Astrocyte (in vitro differentiated cells and primary cell): ENCODE measurements at places on chromosomes 2 and 18. TPM values are rescaled to one million over a fixed set of nuclear protein-coding genes. Genes with fewer than 3 reads are reported as not detected.

Gene TMEM247
- not detected in 2 replicates for total RNA-seq

GRCh38 chr2:121272596-121272995 lies 12.4 kb downstream of the TFCP2L1 start:
- no peak for DNase-seq

Gene SERPINB3
- total RNA-seq = not detected in 2 replicates

DNA sequence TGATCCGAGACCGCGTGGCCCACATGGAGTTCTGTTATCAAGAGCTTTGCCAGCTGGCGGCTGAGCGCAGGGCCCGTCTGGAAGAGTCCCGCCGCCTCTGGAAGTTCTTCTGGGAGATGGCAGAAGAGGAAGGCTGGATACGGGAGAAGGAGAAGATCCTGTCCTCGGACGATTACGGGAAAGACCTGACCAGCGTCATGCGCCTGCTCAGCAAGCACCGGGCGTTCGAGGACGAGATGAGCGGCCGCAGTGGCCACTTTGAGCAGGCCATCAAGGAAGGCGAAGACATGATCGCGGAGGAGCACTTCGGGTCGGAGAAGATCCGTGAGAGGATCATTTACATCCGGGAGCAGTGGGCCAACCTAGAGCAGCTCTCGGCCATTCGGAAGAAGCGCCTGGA lies 94.5 kb upstream of the EML6 start:
- no peak for DNase-seq

Gene MAPK4
- 0.11 TPM in 1 of 2 replicates, not detected in the other for total RNA-seq

- no peak for DNase-seq
Measured at GRCh38 chr18:48408111-48408726, 964 bp downstream of the ZBTB7C start.

Gene MROH2A
- total RNA-seq = not detected in 2 replicates

GRCh38 chr2:112996635-112997034 lies 8.6 kb upstream of the IL36A start:
- DNase-seq = no peak

- no peak for DNase-seq
Measured at GRCh38 chr2:53314718-53315117, 452.9 kb upstream of the CHAC2 start.

Gene ZNF521
- 43.0 and 48.0 TPM in 2 replicates for total RNA-seq

DNA sequence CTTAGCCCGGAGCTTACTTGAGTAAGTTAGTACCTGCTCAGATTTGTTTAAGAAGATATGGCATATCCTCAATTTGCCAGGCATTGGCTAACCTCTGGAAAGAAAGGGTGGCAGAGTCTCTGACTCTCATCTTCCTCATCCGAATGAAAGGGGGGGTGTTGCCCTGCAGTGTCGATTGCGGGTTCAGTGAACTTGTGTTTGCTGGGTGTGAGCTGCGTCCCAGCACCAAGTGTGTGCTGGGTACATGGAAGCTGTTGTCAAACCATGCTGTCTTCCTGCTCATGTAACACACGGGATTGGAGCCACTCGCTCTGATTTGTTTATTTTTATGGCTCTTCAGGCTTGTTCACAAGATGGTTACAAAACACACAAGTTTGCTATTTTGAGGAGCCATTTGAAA lies 171.4 kb upstream of the PXDN start:
- no peak for DNase-seq

DNA sequence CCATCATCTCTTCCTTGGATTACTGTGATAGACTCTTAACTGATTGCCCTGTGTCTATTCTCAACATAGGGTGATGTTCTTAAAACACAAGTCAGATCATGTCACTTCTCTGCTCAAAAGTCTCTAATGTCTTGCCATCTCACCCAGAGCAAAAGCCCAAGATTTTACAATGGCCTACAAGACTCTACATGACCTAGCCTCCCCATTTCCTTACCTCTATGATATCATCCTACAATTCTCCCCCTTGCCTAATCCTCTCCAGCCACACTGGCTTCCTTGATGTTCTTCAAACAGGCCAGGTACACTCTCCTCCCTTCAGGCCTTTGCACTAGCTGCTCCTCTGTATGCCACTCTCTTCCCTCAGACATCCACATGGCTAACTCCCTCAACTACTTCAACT lies 55.1 kb downstream of the ROCK1 start:
- no peak for DNase-seq

DNA sequence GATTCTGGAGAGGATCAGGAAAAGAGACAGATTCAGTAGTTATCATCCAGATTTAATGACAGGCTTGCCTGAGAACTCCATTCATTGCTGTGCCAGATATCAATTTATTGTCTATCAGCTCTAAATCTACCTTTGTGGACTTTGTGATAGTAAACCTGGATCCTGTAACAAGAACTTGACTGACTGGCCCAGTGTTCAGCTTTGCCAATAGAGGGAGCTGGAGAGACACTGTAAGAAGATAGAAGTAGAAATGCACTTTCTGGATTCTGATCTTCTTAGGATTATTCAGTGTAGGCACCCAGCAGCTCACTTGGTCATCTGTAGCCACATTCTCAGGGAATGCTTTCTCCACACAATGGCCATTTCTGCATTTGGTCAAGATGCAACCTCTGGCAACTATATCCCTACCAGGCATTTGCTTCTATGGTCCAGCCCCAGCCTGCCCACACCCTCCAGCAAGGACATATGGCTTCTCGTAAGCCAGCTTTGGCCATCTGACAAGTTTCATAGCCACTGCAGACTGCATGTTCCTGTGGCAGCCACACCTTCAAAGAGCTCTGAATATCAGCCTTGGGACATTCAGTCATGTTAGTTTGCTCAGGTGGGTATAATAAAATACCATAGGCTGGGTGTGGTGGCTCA lies 6.1 kb upstream of the SERPINB8 start:
- DNase-seq = peak; percentile 48

GRCh38 chr2:7878786-7879482 lies 802.9 kb upstream of the ID2 start:
- no peak for DNase-seq
